ENCODE measurements at places on chromosomes 1 and 21.

DNA sequence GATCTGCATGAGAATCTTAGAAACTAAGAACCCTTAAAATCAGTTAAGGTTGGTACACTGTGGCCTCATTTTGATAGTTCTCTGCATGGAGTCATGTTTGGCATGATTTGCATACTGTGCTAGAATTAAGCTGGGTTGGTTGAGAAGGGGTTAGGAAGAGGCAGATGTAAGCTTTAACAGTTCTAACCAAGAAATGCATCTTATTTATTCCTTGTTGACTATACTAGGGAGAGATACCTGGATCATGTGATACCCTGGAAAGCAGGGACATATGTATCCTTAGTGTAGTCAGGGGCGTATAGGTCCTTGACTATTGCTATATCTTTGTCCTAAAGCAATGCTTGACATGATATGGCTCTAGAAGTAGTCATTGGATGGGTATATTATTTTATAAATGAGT, 41.0 kb downstream of the CDC42 start:
- DNase-seq = no peak

DNA sequence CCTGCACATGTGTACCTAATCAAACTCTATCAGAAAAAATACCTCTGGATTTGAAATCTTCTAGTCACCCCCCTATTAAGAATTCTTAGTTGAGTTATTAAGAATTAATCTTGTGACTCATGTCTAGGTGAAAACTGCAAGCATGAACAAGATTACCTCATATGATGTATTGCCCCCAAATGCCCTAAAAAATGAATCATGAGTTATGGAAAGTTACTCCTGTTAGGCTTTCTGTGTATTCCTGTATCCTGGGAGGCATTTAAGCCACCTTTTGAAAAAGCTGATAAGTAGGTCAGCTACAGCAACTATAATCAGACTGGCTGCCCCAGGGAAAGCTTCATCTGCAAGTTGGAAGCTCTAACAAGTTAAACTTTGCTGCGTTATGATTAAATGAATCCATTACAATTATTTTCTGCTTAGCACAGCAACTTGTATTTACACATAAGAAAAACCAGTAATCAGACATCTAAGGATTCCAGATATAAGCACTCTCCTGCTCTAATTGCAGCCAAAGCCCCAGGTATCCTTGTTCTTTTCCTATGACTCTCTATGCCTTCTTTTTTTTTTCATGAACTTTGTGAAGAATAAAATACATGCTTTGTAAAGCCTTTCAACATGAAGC, 147.7 kb downstream of the NTPCR start:
- no peak for DNase-seq

DNA sequence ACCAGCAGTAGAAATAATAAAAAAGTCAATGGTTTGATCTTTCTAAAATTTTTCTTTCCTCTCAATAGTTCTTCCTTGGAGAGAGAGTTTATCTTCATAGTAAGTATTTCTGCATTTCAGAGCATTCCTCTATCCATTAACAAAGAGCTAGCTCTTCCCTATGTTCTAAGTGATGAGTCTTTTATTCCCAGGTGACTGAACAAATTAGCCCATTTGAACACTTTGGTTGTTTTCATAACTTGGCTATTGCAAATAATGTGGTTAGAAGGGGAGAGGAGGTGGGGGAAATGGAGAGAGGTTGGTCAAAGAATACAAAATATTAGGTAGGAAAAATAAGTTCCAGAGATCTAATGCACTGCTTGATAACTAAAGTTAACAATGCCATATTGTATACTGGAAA, 598.9 kb downstream of the KCNT2 start:
- no peak for DNase-seq

- no peak for DNase-seq
Observed at GRCh38 chr1:206793620-206794019, 21.3 kb upstream of the IL10 start.

DNA sequence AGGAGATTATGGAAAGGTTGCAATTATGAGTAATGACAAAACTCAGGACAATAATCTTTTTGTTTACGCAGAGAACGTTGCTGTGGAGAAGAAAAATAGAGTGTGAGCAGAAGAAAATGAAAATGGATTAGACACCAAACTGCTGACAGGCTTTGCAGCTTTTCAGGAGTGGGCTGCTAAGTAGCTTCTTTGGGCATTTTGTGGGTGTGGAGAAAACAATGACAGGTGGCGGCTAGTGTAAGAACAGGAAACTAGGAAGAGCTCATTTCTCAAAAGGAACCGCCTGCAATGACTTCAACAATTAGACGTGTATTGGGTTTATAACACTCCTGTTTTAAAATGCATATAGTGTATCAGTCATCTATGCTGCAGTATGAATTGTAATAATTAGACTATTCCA, 18.3 kb upstream of the PALMD start:
- no peak for DNase-seq

Measured in stimulated activated CD4-positive, alpha-beta T cell treated with anti-CD3 and anti-CD28 coated beads, Interleukin-12 subunit alpha, Interleukin-12 subunit beta, amount 100 ng/mL, for 48 hours (primary cell).